Stimulated activated CD8-positive, alpha-beta memory T cell treated with anti-CD3 and anti-CD28 coated beads, Interleukin-2, amount 100 ng/mL, for 1 hour (primary cell): ENCODE measurements at places on chromosomes 7 and 10.

GRCh38 chr7:139775829-139776266 is 1.9 kb downstream of the HIPK2 start:
- peak; percentile 27 for DNase-seq

- no peak for DNase-seq
Observed at GRCh38 chr7:140684066-140684950, 11.6 kb downstream of the ADCK2 start.

GRCh38 chr10:85961073-85961472 is 405.5 kb downstream of the GRID1 start:
- no peak for DNase-seq

DNA sequence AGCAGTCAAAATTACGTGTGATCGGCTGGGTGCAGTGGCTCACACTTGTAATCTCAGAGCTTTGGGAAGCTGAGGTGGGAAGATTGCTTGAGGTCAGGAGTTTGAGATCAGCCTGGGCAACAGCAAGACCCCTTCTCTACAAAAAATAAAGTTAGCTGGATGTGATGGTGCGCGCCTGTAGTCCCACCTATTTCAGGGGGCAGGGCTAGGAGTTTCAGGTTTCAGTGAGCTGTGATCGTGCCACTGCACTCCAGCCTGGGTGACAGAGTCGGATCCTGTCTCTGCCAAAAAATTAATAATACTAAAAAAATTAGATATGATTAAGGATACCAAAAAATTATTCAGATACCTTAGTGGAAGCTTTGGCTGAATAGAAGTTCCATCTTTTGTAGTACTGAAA is 136.4 kb downstream of the SDK1 start:
- no peak for DNase-seq

GRCh38 chr10:5334196-5334880 is 30.4 kb upstream of the UCN3 start:
- DNase-seq = no peak

GRCh38 chr7:155062411-155062810 is 7.7 kb upstream of the HTR5A start:
- DNase-seq = no peak

- no peak for DNase-seq
Observed at GRCh38 chr7:143408686-143409561, at the start of gene EPHA1. TSS of gene EPHA1 (minus strand) at chr7:143408856. CDS start at chr7:143408805, 51 bp downstream.

DNA sequence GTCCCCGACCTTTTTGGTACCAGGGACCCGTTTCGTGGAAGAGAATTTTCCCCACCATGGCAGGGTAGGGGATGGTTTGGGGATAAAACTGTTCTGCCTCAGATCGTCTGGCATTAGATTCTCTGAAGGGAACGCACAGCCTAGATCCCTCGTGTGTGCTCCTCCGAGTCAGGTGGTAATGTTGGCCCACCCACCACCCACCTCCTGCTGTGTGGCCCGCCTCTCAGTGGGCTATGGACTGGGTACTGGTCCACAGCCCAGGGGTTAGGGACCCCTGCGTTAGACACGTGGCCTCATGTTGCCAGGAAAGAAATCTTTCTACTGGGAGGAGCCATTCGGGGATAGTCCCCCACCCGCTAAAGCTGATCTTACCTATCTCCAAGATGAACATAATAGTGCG is 27.0 kb downstream of the PFKFB3 start:
- DNase-seq = no peak

- DNase-seq = no peak
Observed at GRCh38 chr7:93968911-93969620, 35.1 kb downstream of the BET1 start.
